A673 (cell line): ENCODE measurements at places on chromosomes 6 and 20.

DNA sequence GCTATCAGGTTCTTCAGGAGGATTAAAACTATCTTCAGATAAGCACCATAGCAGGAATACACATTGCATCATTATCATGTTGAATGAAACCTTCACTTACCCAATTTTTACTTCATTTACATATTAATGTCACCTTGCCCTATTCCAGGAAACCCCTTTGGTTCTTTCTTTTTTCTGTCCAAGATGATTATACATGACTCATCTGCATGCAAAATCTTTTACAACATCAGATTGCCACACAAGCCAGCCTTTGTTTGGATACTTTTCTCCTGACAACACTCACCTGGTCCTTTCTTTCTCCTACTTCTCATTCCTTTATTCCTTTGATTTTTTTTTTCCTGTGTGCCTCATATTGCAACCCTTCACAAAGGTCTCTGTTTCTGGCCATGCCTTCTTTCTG lies 200.5 kb upstream of the POU3F2 start:
- peak; percentile 58 for DNase-seq

DNA sequence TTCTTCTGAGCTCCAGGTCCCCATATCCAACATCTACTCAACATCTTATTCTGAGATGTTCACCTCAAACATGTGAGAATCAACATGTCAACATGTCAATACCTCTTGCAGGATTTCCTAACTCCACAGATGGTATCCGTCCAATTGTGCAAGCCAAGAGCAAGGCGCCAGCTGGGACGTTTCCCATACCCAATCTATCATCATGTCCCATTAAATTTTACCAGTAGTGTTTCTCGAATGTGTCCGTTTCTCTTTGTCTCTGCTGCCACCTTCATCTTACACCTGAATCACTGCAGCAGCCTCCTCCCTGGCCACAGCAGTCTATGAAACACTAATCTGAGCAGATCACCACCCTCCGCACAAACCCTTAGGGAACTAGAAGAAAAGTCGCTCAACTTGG lies 78.0 kb upstream of the RPS6KA2 start:
- no peak for DNase-seq

- no peak for DNase-seq
These were observed 55.3 kb downstream of the BMP6 start for GRCh38 chr6:7781240-7781639.

DNA sequence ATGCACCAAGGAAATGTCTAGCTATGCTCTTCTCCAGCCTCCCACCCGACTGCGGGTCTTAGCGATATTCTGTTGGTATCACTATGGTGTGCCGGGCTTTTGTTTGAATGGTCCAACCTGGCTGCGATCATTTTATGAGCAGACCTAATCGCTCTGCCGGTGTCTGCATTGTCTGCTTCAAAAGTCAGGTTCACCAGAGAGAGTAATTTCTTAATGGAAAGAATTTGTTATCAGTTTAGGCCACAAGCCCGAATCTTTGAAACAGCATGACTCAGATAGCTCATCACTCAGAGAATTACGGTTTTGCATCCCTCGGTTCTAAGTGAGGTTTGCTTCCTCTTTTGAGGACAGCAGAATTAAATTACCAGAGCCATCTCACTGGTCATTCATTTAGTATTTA lies 521.0 kb upstream of the ARID1B start:
- no peak for DNase-seq

DNA sequence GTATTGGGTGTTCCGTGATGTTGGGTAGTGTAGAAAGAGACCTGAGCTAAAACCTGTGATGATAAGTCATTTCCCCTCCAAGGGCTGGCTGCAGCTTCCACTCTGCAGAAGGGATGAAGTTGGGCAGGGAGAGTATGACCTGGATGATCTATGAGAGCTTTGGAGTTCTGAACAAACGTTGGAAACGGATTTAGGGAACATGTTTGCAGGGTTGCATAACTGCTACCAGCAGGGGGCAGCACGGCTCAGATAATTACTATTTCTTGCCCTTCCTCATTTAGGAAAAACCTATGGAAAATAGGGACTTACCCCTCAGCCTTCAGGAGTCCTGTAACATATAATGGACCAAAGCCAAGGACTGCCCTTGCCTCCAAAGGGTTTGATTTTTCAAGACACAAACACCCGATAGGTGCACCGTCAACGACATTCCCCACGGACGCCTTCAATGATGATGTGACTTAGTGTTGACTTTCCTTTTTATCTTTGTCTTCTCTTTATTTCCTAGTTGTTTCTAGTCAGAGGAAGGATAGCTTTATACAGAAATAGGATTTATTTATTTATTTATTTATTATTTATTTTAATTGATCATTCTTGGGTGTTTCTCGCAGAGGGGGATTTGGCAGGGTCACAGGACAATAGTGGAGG lies 164.9 kb upstream of the SASH1 start:
- peak; percentile 72 for DNase-seq

DNA sequence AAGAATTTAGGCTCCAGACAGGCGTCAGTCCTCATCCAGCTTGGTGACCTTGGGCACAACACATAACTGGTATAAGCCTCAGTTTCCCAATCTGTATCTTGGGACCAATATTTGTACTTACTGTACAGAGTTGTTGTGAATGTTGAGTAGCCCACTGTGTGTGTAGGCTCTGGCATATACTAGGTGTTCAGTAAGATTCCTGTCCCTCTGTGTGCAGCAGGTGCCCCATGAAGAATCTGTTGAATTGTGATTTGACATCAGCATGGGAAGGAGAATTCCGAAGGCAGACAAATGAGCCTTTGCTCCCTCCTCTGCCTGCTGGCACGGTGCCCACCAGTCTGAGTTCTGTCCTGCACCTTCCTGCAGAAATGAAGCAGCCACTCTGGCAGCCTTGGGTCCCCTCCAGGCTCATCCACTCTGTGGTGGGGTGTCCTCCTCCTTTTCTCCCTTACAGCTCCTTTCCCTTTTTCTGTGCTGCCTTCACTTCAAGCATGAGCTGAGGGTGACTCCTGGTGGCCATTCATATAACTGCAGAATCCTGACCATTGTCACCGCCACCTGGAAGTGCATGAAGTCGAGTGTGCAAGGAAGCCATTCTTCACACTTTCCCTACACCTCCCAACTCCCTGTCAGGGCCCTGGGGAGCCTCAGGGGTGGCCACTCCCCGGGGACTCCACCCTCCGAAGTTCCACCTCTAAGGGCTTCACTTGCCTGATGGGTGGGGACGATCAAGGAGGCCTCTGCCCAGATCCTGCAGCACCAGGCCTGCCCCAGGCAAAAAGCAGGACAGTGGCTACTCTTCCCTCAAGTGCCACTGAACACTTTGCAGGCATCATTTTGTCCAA lies 48.2 kb downstream of the MRPL14 start:
- peak; percentile 86 for DNase-seq

- peak; percentile 40 for DNase-seq
These were observed at the start of gene RAB32 for GRCh38 chr6:146543211-146543939. Gene RAB32, plus strand, starts transcription at chr6:146543833. Its CDS starts 39 bp downstream, at chr6:146543872.

DNA sequence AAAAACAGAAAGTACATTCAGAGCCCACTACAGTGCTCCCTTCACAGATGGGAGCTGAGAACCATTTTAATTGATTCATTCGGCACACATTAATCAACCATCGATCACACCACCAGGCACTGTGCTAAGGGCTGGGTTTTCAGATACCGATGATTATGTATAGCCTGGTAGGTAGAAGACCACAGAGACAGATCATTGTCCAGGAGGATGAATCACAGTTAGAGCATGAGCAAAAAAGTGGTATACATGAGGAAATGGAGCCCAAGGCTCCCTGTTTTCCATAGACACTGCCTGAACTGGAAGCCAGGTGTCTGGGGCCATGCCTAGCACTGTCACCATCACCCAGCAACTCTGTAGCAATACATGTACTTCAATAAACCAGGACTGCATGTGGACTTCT lies 9.0 kb upstream of the PRDM1 start:
- DNase-seq: no peak

DNA sequence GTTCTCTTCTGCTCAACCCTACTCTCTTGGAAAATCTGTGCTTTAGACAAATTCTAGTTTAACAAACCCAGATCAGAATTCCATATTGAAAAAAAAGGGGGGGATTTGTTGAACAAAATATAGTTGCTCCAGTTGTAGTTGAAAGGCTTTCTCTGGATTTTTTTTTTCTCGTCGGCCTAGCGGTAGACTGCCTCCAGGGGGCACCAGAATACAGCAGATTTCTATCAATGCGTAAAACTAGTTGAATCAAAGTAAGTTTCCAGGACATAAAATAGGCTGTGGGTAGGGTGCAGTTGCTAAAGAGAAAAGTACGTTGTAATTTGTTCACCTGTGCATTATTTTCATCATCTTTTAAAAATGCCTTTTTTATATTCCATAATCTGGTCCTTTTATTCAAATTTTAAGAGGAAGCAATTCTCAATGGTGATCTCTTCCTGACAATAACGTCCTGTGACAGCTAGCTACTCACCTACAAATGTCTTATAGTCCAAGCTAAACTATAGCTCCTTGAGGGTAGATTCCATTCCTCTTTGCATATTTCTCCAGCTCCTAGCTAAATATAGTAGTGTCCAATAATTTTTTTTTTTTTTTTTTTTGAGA lies 105.4 kb downstream of the PERP start:
- peak; percentile 51 for DNase-seq

GRCh38 chr6:158506601-158507000 lies 53.3 kb upstream of the TMEM181 start:
- peak; percentile 35 for DNase-seq

- peak; percentile 92 for DNase-seq
These were observed at the start of gene C6orf47 for GRCh38 chr6:31660381-31661261. Gene C6orf47, minus strand, starts transcription at chr6:31660778. Its CDS starts 831 bp downstream, at chr6:31659947.

GRCh38 chr6:53854843-53855567 lies 60.2 kb downstream of the LRRC1 start:
- no peak for DNase-seq

DNA sequence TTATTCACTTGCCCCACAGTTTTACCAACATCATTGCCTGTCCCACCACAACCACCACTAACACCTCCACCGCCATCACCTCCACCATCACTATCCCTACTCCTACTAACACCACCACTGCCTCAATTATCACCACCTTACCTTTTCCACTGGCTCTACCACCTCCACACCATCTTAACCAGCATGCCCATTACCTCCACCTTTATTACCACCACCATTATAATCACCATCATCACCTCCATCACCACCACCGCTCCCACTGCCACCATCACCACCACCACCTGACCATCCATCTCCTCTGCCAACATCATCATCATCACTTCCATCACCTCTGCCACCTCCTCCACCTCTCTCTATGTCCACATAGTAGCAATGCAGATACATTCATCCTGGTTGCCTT lies 90.0 kb downstream of the SNAP25 start:
- no peak for DNase-seq

DNA sequence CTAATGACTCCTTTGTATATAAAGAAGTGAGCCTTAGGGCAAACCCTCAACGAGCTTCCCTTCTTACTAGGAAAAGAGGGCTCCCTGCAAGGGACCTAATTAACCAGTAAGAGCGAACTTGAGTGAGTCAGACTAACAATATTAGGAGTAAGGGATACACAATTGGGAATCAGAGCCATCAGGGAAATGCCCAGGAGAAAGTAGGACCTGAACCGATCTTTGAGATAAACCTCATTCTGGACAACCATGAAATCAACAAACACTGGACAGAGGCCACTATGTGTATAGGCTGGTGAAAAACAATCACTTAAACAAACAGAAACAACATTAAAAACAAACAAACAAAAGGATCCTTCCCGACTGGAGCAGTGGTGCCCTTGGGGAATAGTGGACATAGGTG lies 120.8 kb downstream of the EDN1 start:
- DNase-seq: no peak

DNA sequence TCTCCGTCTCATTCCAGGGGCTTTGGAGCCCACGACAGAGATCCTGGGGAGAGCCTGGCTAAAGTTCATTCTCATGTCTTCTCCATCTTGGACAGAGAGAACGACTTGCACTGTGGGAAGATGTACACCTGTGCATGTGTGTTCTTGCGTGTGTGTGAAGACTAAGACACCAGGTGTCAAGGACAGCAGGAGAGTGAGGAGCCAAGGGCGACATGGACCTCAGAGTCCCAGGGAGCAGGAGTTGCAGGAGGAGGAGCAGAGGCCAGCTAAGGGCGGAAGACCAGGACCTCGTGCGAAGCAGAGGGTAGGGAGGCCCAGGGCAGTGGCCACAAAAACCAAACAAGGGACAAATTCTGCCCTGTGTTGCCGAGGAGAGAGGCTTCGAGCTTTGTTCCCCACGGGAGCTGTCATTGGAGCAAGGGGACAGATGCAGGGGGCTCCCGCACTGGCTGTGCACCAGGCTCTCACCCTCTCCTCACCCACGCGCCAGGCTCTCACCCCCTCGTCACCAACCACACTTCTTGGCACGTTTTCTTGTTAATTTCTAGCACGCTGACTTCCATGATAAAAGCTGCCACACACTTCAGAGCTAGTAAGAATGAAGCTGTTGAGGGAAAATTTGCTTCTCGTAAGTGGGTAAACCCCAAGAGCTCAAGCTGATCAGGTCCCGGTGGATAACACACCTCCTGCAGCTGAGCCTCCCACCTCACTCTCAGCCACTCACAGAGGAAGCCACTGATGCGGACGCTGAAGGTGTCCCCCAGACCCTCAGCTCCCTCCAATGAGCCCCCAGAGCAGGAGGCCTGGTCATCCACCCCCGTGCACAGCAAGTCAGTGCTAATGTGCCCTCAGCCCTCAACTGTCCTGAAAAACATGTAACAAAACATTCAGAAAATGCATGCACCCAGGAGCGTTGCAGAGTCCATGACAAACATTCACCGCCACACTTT lies 62.6 kb downstream of the DLL1 start:
- no peak for DNase-seq

GRCh38 chr6:161844804-161845203 lies 570.9 kb upstream of the AGPAT4 start:
- DNase-seq: no peak

GRCh38 chr6:35419961-35420360 lies 32.2 kb upstream of the FANCE start:
- DNase-seq: no peak

DNA sequence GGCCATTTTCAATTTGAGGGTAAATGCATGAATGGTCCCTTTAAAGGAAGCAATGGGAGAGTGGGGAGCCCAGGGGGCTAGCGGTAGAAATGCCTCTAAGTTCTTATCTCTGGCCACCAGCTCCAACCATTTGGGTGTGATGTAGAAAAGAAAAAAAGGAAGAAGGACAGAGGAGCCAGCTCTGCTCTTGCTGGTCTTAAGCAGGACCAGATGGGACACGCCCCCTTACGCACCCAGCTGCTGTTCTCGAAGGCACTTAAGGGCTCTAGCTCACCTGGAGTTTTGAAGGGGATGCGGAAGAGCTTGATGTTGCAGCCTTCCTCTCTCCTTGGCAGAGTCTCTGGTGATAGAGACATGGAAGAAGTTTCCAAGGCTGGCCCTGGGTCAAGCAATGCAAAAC lies 59.5 kb upstream of the RNF144B start:
- DNase-seq: no peak
